Right ventricle myocardium superior (tissue), 1 donor: ENCODE measurements at places on chromosomes 13 and 19.

- no peak for DNase-seq
Observed at GRCh38 chr13:32032759-32033158, 1.2 kb downstream of the FRY start.

GRCh38 chr13:94480672-94481145, 1.2 kb upstream of the DCT start:
- no peak for DNase-seq

DNA sequence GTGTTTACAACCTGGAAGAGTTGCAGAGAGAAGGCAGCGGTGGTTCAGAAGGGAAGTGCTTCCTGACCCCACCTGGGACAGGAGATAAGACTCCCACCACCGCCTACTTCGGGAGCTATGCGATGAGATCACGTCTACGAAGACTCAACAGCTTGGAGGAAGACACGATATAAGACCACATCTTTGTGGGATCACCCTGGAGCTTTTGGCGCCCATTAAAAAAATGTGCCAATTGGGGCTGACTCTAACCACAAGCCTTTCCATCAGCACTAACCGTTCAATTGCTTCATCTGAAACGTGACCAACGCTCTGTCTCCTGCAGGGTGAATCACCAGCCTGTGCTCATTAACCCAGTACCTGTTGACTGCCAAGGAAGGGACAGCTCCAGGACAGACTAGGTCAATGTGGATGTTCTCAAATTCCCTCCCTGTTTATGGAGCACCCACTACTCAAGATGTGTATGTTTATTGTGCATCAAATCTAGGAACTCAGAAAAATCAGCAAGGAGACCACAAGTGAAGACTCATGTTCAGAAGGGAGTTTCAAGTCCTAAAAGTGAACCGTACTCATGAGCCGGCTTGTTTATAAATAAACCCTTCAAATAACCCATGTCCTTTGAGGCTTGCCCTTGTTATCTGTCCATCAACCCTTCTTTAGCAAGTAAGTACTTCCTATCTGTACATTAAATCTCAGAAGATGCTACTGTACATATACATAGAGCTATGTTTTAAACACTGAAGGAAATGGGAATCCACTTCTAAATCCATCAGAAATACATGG, 67.5 kb downstream of the LATS2 start:
- no peak for DNase-seq

DNA sequence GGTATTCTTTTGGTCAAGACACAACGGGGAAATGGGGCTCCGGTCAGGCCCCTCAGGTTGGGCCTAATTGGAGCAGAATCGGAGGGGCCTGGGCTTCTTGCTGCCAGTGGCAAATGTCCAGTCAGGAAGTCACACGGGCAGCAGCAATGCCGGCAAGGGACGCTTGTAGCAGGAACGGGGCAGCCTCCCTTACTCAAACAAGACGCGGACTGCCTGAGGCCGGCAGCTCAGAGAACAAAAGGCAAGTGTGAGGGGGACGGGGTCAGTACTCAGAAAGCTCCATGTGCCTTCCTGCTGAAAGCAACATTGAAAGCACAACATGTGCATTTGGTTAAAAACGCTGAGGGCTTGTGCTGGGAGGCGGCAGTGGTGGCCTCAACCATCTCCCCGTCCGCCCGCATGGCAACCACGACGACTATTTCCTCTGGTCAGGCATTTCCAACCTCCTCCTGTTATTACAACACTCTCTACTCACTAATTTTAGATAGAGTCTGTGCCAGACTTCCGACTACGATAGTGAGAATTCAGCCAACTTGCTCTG, 20.5 kb upstream of the RASA3 start:
- DNase-seq: no peak

- DNase-seq: no peak
Observed at GRCh38 chr19:4711211-4711610, 12.4 kb downstream of the DPP9 start.

DNA sequence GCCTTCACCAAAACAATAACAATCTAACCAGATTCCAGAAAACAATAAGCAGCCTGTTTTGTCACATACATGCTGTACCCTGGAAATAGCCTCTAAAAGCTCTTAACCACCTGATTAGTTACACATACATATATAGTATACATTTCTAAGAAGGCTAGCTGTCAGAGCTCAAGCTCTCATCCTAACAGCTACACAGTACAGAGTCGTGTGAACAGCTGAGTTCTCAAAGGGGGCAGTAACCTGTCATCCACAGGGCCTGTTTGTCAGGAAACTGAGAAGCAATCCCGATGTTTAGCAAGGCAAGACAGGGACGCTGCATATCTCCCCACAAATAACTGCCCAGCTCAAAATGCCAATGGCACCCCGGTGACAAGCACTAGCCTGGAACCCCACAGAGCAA, 56.9 kb downstream of the STK24 start:
- no peak for DNase-seq

- no peak for DNase-seq
Observed at GRCh38 chr13:108961542-108962125, 332.2 kb downstream of the MYO16 start.

GRCh38 chr13:34070544-34071303, 252.8 kb downstream of the RFC3 start:
- no peak for DNase-seq

- no peak for DNase-seq
Observed at GRCh38 chr13:23921451-23921888, 24.2 kb upstream of the C1QTNF9B start.

GRCh38 chr13:83007226-83007625, 875.0 kb downstream of the SLITRK1 start:
- DNase-seq: no peak

DNA sequence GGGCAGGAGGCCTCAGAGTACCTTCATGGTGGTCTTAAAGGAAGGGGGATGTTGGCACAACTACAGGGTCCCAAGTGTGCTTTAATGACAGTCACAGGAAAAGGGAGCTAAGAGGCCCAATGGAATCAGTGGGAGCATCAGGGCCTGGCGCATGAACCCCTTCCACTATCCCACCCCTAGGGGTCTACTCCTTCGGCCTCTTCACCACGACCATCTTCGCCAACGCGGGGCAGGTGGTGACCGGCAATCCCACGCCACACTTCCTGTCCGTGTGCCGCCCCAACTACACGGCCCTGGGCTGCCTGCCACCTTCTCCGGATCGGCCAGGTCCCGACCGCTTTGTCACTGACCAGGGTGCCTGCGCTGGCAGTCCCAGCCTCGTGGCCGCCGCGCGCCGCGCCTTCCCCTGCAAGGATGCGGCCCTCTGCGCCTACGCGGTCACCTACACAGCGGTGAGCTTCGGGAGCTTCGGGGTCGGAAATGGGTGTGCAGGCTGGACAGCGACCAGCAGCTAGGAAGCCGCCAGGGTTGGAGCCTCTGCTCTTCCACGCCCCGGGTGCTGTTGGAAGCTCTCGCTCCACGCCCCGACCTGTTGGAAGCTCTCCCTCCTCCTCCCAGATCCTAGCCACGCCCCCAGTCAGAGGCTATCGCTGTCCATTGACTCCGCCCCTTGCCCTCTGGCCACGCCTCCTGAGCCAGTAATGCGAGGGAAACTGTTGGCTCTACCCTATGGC, 6.0 kb downstream of the PLPPR2 start:
- peak; percentile 63 for DNase-seq

- DNase-seq: no peak
Observed at GRCh38 chr19:30374865-30375552, 2.8 kb downstream of the ZNF536 start.

GRCh38 chr19:56919308-56919995, 78.9 kb upstream of the PEG3 start:
- no peak for DNase-seq

DNA sequence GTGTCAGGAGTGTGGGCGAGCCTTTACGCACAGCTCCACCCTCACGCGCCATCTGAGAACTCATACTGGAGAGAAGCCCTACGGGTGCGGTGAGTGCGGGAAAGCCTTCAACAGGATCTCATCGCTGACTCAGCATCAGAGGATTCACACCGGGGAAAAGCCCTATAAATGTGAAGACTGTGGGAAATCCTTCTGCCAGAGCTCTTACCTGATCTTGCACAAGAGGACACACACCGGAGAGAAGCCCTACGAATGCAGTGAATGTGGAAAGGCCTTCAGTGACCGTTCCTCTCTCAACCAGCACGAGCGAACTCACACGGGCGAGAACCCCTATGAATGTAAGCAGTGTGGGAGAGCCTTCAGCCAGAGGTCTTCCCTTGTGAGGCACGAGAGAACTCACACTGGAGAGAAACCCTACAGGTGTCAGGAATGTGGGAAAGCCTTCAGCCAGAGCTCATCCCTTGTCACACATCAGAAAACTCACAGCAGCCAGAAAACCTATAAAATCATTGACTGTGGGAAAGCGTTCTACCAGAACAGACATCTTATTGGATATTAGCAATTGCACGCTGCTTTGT, 6.9 kb upstream of the ZNF555 start:
- no peak for DNase-seq

DNA sequence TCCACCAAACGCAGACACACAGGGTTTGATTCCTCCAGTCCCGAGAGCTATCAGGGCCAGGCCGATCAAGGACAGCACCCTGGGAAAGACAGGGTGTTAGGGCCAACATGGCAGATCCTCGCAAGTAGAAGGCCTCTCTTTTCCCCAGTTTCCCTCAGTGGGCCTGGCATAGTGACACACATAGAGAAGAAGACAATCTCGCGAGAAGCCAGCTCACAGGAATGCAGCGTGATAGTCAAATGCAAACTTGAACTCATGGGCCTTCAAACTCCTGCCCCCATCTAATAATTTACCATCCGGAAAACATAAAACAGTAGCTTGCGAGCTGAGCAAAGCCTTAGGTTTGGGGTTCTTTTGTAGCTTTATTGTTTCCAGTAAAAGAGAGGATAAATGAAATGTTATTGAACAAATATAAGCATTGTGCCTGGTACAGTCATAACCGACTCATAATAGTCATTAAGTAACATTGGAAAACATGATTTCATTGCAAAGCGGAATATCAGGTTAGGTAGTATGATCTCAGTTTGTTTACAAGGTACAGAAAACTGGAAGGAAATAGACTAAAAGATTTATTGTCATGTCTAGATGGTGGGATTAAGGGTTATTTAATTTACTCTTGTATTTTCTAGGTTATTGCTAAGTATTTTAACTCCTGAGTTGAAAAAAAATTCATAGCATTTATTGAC, 30.5 kb downstream of the SLC15A1 start:
- DNase-seq: no peak

DNA sequence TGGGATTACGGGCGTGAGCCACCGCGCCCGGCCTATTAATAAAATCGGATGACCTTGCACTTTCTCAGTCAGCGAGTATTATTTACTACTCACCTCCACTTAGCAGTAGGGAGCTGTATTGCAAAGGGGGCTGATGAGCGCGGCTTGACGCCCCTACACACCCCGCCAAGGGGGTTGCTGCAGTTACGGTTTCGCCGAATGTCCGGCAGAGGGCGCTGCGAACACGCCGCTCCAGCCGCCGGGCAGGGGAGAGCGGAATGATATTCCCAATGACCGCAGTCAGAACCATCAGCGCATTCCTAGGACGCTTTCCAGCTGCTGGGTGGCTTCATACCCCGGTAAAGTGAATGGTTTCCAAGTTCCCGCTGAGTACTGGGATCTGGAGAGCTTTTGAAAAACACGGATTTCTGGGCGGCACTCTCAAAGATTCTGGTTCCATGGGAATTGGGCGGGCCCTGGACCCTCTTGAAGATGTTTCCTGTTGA, 30.0 kb upstream of the TPT1 start:
- DNase-seq: peak; percentile 81

GRCh38 chr13:101465877-101466276, 13.4 kb downstream of the ITGBL1 start:
- DNase-seq: no peak

DNA sequence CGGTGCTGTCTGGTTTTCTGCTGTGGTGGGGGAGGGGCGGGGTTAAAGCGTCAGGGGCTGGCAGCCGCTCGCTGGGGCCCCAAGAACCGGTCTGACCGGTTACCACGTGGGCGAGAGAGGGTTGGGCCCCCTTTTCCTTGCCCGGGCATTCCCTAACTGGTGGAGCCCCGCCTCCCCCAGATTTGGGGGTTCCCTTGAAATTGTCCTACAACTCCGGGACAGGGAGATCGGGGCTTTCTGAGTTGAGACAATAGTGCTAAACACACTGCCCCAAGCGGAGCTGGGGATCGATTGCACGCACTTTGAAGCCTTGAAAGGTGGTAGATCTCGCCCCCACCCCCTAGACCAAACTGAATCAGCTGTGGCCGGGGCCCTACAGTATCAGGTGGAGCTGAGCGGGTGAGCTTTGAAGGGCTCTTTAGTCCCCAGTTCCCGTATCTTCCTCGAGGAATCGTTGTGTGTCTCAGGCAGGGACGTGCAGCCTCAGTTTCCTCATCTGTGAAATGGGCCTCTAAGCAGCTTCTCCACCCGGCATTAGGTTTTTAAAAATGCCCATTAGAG, 4.8 kb downstream of the IER2 start:
- DNase-seq: peak; percentile 66

DNA sequence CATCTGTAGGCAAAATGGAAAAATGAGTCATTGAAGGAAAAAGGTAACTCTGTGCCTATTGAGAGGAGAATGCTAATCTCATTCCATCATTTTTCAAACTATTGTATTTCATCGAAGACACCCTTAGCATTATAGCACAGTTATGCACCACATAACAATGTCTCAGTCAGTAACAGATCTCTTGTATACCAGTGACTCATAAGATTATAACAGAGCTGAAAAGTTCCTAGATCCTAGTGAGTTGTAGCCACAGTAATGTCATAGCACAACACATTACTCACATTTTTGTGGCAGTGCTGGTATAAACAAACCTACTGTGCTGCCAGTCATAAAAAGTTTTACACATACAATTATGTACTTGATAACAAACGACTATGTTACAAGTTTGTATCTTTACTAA, 1077.6 kb downstream of the DIAPH3 start:
- no peak for DNase-seq

GRCh38 chr13:98730441-98730840, 22.0 kb downstream of the SLC15A1 start:
- no peak for DNase-seq

- DNase-seq: no peak
Observed at GRCh38 chr19:42272989-42273406, 3.9 kb downstream of the CIC start.

- DNase-seq: no peak
Observed at GRCh38 chr19:2170219-2170618, 6.5 kb downstream of the DOT1L start.

GRCh38 chr13:67438465-67438864, 208.3 kb upstream of the PCDH9 start:
- no peak for DNase-seq

DNA sequence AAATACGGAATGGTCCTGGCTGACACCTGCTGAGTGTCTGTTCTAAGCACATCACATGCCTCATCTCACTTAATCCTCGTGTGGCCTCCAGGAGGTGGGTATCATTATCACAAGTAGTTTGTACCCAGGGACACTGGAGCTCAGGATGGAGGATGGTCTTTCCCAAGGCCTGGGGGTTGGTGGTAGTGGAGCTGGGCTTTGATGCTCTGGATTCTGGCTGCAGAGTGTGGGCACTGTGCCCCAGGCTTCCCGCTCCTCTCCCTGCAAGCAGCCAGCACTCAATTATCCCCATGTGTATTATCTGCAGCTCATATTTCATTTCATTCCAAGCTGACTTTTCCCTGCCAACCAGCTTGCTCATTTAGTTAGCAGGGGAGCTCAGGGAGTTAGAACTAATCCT, 52.1 kb downstream of the SIAH3 start:
- peak; percentile 68 for DNase-seq
